CD4-positive, alpha-beta T cell (primary cell): ENCODE measurements at places on chromosomes 12 and 14.

- DNase-seq: no peak
Observed at GRCh38 chr12:78964521-78964920, 99.9 kb downstream of the SYT1 start.

GRCh38 chr14:36657399-36658122 lies 4.1 kb upstream of the PAX9 start:
- no peak for DNase-seq

DNA sequence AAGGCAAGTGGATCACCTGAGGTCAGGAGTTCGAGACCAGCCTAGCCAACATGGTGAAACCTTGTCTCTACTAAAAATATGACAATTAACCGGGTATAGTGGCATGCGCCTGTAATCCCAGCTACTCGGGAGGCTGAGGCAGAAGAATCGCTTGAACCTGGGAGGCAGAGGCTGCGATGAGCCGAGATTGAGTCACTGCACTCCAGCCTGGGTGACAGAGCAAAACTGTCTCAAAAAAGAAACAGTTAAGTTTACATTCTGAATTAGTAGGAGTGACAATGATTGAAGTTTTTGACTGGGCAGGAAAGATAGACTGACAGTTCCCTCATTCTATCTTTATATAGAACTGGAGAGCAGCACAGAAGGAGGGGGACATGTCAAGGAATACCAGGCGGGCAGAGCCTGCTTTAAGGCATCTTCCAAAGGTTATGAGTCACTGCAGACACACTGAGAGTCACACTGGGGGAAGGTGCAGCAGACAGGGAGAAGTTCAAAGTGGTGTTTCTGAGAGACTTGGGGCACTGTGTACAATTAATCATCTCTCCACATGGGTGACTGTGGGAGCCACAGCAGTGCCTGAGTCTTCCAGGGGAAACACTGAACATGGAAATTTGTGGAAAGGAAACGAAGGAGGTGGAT lies 42.8 kb upstream of the RNASE3 start:
- no peak for DNase-seq

DNA sequence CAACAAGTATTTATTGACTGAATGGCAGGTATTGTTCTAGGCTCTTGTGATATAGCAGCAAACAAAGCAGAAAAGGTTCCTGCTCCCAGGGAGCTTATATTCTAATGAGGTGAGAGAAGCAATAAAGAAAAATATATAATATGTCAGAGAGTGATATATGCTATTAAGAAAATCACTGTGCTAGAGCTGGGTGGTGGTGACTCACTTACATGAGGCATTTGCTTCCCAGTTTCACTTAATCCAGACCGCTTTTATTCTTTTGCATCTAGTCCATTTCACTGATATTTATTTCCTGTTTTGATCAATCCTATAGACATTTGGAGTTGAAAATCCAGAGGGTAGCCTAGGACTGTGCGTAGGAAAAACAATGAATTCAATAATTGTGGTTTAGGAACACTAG lies 17.5 kb downstream of the TRHDE start:
- no peak for DNase-seq

DNA sequence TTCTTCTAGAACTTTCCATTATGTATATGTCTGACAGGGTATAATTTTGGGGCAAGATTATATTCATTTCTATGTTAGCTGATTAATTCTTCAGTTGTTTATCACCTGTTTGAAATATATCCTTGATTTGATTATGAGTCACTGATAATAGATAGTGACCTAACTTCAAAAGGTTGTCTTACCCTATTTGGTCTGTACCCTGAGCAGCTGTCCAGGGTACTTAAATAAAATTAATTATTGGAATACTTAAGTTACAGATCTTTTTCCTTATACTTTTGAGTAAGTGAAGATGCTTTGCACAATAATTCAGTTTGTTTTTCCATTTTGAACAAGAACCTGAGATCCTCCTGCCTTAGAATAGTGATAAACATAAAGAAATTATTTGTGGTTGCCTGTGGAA lies 13.2 kb upstream of the NPAS3 start:
- DNase-seq: no peak

DNA sequence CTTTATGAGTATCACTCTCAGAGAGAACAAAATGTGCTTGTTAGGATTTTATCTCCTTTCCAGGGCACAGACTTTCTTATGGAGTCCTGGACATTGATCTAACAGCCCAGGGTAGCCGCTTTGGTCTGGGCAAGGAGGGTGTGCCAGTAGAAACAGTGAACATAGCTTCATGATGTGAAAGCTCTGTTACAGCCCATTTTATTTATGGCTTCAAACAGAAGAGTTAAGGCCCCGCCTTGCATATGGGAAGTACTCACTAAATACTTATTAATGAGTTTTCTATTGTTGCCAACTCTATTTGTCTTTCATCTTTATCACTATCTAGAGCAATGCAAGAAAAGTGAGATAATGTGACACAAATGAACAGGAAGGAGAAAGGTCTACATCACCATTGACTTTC lies 200.5 kb downstream of the NTF3 start:
- DNase-seq: no peak

DNA sequence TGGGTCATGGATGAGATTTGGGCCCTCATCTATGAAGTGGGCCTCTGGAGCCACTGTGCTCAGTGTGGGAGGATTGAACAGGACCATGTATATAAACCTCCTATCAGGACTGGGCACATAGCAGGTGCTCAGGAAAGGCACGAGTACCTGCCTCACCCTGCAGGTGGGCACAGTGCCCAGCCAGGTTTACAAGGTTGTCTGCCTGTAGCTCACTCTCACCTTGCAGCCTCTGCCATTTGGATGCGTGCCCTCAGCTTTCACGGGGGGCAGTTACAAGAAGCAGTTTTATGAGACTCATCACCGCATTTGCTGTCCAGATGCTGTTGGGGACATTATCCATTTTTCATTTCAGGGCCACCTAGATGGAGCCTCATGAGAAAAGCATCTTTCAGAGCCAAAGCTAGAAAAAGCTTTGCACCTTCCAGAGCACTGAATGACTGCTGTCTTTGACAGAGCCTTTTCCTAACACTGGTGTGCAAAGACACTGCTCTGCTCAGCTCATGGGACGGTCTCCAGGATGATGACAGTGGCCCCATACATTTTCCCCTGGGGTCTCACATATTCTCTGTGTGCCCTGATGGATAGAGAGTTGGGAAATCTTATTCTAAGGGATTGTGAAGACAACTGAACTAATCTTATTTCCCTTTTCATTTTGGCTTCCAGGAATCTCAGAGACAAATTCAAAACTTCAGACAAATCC lies 327.5 kb upstream of the RTL1 start:
- DNase-seq: no peak

- no peak for DNase-seq
Observed at GRCh38 chr12:130839770-130840404, 837 bp upstream of the STX2 start.

- DNase-seq: no peak
Observed at GRCh38 chr12:27614866-27615265, 81.4 kb upstream of the REP15 start.

DNA sequence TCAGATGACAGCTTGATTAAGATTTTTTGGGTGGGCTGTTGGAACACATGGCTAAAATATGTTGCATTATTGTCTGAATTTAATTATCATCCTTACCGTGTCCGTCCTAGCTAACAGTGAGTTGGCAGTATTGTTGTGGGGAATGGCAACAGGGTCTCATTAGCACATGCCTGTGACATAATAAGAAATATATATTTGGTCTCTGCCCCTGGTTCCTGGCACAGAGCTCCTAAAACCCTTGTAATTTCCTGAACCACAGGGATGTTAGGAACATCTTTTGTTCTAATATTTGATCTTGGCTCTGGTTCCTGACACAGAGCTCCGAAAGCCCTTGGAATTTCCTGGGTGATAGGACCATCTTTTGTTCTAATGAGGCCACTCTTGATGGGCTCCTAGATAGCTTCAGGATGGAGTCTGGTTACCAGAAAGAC lies 76.0 kb downstream of the SYNE2 start:
- no peak for DNase-seq
